Kidney (tissue), 22 donors: ENCODE measurements at places on chromosomes 7 and 10. TPM values are rescaled to one million over a fixed set of nuclear protein-coding genes. Genes with fewer than 3 reads are reported as not detected.
A peak's percentile ranks its signal among the peaks of the same experiment; 100 is the strongest.

The AEBP1 gene
- 164 TPM for total RNA-seq

The CFAP69 gene
- 13.2 TPM for total RNA-seq

GRCh38 chr7:98021588-98022351, 31.8 kb upstream of the OCM2 start:
- no peaks in the 10 kb centered on the region for H3K4me1 ChIP-seq
- no peaks in the 10 kb centered on the region for H3K27me3 ChIP-seq

DNA sequence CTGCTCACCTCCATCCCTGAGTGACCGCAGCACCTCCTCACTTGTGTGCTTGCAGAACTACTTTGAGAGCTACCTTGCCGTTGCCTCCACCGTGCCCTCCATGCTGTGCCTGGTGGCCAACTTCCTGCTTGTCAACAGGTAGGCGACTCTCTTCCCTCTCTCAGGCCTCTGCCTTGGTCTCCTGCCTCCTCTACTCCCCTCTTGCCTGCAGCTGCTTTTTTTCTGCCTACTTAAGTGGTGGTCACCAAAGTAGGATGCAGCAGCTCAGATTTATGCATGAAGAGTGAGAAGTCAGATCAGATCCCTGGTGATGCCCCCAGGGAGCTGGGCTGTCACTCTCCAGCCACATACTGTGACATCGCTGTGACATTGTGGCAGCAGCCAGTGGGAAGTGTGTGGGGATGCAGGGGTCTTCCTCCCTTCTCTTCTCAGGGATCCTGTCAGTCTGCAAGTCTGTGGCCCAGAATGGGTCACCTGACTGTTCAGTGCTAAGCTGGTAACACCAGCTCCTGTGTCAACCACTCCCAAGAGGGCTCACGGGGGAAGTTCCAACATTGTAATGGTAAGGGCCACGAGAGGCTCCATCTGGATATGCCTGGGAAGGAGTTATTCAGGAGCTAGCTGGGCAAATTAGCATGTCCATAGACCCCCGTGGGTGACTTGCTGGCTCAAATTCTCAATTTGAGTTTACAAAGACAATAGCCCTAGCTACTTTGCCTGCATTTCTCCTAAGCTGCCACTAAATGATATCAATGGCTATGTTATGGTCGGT, 25.3 kb downstream of the SLC29A3 start:
- H3K36me3 ChIP-seq, result no peaks in the 10 kb centered on the region
- H3K4me1 ChIP-seq, result no peaks in the 10 kb centered on the region
- no peaks in the 10 kb centered on the region for H3K27me3 ChIP-seq
- H3K4me3 ChIP-seq, result no peak overlapping the region
- no peak for DNase-seq
- H3K27ac ChIP-seq, result no peak overlapping the region

DNA sequence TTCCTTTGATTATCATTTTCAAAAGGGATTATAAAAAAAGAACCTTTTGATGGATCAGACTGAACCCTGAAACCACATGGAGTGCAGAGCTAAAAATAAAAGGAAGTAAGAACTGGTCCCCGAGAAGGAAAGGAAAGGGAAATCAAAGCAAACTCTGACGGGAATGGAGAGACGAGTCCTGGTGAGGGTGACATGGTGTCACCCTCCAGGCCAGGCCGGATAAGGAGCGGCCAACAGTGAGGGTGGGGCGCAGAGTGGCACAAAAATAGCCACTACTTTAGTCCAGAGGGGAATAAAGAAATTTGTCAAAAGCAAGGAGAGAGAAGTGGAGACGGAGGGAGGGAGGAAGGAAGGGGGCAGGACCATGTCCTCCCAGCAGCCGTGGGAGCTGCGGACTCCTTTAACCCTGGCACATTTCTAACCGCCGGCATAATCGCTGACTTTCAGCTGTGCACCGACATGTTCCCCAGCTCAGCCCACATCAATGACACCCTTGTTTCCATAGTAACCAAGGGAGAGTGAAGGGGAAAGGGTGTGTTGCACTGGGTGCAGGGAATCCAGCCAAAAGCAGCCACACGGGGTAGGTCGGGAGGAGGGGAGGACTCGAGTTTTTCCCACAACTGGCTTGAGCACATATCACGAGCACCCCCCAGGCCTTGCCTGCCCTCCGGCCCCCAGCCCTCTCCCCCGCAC, 29.7 kb downstream of the TRIM8 start:
- peaks cover 50% of the 10 kb centered on the region for H3K4me1 ChIP-seq
- no peaks in the 10 kb centered on the region for H3K27me3 ChIP-seq
- peak overlapping the region; percentile 69 for H3K27ac ChIP-seq
- H3K36me3 ChIP-seq, result no peaks in the 10 kb centered on the region
- DNase-seq, result peak; percentile 88
- peak overlapping the region; percentile 57 for H3K4me3 ChIP-seq

DNA sequence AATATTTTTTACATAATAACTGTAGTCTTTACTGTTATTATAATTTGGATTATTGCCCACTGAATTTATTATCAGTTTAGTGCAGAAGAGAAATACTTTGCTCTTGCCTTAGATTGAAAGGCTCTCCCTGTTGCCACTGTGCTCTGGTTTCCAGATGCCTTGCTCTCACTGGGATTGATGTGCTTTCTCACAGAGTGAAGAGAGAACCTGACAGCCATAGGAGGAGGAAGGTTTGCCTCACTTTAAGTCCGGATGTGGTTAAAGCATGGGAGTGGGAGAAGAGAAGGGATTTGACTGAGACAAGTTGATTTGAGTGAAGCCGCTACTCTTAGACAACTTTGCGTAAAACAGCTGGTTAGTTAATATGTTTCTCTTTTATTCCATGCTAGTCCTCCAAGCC, 68.2 kb upstream of the RPA3 start:
- H3K27me3 ChIP-seq, result no peaks in the 10 kb centered on the region
- DNase-seq, result no peak
- no peak overlapping the region for H3K4me3 ChIP-seq
- no peaks in the 10 kb centered on the region for H3K4me1 ChIP-seq
- no peak overlapping the region for H3K27ac ChIP-seq

DNA sequence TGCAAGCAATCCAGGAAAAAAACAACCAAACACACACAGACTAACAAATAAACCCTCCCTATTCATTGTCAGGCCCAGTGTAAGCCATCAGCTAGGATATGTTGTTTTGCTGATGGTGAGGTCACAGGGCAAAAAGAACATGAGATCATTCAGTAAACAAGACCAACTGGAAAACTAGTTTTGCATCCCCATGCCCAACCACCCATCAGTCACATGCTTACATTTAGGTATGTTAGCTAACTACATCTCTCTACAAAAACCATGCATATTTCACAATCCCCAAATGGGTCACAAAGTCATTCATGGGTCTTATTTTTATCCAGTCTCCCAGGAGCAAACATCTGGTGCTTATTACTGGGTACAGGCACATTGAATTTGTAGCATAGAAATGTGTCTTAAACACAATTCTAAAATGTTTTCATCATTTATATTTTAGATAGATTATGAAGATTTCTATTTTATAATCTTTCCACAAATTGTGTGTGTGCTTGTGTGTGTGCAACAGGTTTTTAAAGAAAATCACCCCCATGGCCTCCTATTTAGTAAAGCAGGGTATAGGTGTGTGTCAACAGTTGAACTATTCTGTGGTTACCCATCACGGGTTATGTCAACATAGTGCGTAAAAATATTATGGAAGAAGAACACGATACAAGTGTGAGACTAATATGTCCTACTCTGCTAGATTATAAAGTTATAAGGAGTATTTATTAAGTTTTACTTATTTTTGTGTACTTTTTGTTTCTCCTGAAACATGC, 103.8 kb upstream of the AKR1E2 start:
- H3K36me3 ChIP-seq, result no peaks in the 10 kb centered on the region
- no peak overlapping the region for H3K4me3 ChIP-seq
- DNase-seq, result no peak

DNA sequence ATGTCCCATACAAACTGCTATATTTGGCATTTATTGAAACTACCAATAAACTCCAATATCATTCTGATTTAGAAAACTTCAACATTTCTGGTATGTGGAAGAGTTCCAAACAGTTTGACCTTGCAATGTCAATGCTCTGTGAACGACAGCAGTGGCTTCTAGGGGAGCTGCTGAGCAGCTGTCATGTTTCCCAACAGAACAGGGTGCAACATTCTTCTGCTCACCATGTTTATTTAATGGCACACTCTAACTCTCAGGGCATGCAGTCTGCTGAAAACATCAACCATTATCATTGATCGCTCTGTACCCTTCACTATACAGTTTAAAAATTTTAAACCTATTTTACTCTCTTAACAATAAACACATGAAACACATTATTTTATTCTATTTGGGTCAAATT, 25.9 kb downstream of the LMOD2 start:
- H3K4me3 ChIP-seq, result no peak overlapping the region
- peaks cover 8% of the 10 kb centered on the region for H3K4me1 ChIP-seq
- H3K27me3 ChIP-seq, result no peaks in the 10 kb centered on the region
- DNase-seq, result no peak

DNA sequence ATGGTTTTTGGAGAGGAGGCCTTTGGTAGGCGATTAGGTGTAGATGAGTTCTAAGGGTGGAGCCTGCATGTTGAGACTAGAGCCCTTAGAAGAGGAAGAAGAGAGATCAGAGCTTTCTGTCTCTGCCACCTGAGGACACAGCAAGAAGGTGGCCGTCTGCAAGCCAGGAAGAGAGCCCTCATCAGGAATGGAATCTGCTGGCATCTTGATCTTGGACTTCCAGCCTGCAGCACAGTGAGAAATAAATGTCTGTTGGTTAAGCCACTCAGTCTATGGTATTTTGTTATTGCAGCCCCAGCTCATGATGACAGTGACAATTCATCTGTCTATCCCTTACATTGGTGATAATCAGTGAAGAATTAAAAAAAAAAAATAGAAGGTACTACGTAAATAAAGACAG, 335.2 kb downstream of the PRPF18 start:
- no peak overlapping the region for H3K4me3 ChIP-seq
- no peaks in the 10 kb centered on the region for H3K4me1 ChIP-seq
- no peak overlapping the region for H3K27ac ChIP-seq

- no peak overlapping the region for H3K4me3 ChIP-seq
- no peaks in the 10 kb centered on the region for H3K4me1 ChIP-seq
- H3K27ac ChIP-seq, result no peak overlapping the region
- no peaks in the 10 kb centered on the region for H3K27me3 ChIP-seq
- no peak for DNase-seq
Observed at GRCh38 chr7:53246957-53247356, 211.5 kb downstream of the POM121L12 start.
